GM06990 (cell line): ENCODE measurements at places on chromosomes 1 and 21.

DNA sequence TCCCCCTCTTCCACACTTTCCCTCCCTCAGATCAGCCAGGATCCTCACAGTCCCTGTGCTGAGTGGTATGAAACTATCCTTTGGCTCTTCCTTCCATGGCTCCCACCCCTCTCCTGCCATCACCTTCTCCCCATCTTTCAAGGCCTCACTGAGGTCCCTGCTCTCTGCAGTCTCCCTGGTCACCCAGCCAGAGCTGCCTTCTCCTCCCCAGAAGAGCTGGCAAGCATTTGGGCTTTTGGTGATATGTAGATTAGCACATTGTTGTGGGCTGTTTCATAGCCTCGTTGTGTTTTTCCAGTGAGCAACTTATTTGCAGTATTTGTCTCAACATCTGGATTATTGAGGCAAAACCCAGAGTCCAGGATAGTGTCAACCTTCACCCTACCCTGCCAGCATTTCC, 2.2 kb downstream of the CSF1 start:
- DNase-seq, result no peak

DNA sequence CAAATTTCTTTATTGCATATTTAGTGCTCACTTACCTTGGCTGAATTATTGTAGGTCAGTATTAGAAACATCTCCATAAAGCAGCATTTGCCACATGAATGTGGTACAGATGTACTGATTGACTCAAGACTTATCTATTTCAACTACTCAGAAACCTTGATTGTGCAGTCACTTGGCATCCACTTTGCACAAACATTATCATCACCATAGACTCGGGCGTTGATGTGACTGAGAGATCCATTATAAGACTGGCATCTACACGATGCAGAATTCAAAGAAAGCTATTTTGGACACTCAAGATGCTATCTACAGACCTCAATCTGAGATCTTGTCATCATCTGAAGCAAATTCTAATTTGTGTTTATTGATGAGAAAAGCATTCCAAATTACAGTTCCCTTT, 102.8 kb upstream of the USP25 start:
- no peak for DNase-seq

- DNase-seq, result peak; percentile 76
Observed at GRCh38 chr1:54488779-54489626, 59.0 kb upstream of the ACOT11 start.

- DNase-seq, result peak; percentile 22
Observed at GRCh38 chr1:110262846-110263631, 52.9 kb downstream of the KCNC4 start.

- no peak for DNase-seq
Observed at GRCh38 chr1:17797478-17797877, 42.3 kb downstream of the ACTL8 start.

DNA sequence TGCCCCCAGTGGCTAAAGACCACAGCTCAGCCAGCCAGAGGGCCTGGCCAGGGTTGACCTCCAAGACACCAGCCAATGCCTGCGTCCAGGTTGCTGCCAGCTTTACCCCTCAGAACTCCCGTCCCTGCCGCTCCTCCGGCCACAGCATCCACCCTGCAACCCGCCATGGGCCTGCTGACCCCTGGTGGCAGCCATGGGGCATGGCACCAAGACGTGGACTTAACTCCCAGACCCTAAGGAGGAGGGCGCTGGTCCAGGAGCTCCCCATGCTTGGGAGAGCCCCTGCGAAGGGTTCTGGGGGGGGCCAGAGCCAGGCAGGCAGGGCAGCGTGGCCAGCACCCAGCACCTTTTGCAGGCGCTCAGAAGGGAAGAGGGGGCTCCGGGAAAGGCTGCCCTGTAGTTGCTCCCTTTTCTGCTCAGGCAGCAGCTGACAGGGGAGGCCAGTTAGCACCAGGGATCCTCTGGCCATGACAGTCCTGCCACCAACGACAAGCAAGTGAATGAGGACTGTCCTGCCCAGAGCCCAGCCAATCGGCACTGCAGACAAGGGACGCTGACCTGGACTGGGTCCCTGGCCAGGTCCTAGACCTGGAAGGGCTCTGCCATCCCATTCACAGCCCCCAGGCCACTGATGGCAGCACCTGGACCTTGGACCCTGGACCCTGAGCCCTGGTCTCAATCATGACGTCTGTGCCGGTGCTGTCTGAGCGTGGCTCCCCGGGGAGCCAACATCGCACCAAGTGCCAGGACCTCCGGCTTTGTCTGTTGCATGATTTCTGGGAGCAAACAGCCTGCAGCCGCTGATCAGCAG, 246.2 kb downstream of the NPHP4 start:
- peak; percentile 48 for DNase-seq

DNA sequence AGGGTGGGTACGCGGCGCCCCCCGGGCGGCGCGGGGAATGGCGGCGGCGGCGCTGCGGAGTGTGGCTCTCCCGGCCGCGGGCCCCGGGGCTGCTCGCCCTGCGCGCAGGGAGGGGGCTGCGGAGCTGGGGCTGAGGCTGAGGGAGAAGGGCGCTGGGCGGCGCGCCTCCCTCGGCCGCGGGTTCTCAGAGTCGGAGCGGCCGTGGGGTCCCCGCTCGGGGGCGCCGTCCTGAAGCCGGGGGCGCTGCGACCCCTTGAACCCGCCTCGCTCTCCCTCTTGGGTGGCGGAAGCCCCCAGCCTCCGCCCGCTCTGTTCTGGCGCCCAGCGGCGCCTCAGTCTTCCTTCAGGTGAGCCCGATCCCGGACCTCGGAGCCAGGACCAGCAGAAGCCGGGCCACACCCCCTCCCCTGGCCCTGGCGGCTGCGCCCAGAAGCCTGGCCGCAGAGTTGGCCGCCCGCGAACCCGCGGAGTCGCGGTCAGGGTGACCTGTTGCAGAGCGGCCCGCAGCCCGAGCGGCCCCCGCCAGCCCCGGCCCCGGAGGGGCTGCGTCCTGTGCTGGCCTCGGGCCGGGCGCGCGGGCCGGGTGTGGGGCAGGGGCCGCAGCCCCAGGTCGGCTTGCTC, 532 bp downstream of the RALGPS2 start:
- peak; percentile 26 for DNase-seq

- no peak for DNase-seq
Observed at GRCh38 chr1:167230437-167230836, 9.8 kb downstream of the POU2F1 start.

- no peak for DNase-seq
Observed at GRCh38 chr1:150152182-150152536, 2.4 kb downstream of the PLEKHO1 start.

DNA sequence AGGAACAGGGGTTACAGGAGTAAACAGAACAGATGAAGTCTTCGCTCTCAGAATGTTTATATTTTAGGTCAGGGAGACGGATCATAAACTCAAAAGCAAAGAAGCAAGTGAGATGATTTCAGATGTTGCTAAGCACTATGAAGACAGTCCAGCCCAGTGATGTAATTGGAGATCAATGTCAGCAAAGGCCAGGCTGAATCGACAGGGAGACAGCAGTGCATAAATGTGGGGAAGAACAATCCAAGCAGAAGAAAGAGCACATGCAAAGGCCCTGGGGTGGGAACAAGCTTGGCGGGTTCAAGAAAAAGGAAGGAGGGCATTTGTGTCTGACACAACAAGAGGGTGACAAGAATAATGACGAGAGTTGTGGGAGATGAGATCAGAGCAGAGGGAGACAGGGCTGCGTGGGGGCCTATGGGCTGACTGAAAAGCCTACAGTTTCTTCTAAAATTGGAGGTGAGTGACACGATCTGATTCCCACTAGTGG, 47.0 kb downstream of the TAS1R2 start:
- DNase-seq, result no peak

DNA sequence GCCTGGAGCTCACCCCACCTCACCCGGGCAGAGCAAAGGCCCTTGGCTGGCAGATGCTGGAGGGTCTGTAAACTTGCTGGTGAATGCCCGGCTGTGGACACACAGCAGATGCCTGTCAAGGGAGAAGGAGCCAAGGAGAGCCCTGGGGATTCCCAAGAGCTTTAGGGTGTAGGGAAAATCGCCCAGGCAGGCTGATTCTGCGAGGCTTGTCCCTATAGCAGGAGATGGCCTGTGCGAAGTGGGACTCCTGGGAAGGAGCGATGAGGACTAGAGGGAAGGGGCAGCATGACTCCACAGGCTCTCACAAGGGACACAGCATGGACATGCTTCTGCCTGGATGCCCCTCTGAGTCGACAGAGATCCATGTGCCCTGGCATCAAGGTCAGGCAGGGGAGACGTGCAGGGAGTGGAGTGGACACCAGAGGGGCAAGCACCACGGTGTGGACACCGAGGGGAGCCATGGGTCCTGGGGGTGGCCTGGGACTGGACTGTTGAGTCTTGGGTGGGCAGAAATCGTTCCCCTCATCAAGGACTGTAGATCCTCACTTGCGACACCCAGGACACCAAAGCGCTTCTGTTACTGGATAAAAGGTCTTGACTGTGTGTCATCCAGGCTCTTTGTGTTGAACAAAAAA, 71.4 kb upstream of the ABCG1 start:
- DNase-seq, result no peak

GRCh38 chr21:45010096-45010495, 64.3 kb upstream of the ADARB1 start:
- DNase-seq, result no peak

- no peak for DNase-seq
Observed at GRCh38 chr1:146035048-146035423, 13.5 kb upstream of the HJV start.

DNA sequence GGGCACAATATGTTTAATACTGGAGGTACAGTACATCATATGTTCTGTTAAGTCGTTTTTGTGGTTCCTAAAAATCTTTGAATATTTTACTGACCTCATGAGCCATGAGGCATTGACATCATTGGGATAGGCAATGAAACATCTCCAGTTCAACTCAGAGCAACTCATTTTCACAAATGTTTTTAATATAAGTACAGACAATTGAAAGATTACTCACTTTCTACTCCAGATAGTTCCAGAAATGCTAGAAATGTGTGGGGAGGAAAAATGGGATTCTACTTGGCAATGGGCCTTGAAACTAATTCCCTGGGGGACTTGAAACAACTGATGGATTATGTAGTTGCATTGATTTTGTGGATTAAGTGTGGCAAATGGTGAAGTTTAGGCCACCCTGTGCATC, 7.2 kb upstream of the C8B start:
- no peak for DNase-seq

DNA sequence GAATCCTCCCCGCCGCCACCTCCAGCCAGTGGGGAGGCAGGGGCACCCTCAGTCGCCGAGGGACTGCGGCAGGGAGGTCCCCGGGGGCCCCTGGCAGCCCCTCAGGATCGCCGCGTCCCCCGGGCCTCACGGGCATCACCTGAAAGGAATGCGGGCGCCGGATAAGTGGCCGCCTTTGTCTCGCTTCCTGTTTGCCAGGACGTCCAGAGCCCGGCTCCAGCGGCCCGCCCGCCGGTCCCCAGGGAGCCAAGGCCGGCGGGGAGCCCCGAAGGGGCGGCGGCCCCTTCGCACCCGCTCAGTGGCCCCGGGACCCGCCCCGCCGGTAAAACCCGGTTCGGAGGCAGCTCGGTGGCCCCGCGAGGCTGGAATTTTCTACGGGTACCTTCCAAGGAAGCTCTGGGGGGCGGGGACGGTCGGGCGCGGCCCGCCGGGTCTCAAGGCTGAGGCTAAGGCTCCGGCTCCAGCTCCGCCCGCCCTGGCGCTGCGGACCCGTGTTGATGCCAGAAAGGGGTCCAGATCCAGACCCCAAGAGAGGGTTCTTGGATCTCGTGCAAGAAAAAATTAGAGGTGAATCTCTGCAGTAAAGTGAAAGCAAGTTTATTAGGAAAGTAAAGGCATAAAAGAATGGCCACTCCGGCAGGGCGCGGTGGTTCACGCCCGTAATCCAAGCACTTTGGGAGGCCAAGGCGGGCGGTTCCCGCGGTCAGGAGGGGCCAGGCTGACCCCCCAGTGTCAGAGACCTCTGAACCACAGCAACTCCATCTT, 12.6 kb downstream of the TINAGL1 start:
- DNase-seq, result no peak

DNA sequence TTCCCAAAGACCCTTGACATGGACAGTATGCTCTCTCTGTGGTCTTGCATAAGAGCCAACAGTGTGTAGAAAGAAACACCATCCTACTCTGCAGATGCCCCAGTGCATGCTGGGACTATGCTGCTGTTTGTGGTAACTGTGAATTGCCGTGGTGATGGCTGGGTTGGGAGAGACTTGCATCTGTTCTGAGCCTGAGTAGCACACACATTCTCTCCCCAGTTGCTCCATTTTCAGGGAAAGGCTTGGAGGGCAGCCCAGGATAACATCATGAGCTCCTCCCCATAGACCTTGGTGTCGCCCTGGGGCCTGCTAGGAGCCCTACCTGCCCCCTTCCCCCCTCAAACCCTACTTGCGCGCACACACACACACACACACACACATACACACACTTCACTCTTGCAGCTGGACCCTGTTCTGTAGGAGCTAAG, 120.9 kb upstream of the IPO9 start:
- no peak for DNase-seq

DNA sequence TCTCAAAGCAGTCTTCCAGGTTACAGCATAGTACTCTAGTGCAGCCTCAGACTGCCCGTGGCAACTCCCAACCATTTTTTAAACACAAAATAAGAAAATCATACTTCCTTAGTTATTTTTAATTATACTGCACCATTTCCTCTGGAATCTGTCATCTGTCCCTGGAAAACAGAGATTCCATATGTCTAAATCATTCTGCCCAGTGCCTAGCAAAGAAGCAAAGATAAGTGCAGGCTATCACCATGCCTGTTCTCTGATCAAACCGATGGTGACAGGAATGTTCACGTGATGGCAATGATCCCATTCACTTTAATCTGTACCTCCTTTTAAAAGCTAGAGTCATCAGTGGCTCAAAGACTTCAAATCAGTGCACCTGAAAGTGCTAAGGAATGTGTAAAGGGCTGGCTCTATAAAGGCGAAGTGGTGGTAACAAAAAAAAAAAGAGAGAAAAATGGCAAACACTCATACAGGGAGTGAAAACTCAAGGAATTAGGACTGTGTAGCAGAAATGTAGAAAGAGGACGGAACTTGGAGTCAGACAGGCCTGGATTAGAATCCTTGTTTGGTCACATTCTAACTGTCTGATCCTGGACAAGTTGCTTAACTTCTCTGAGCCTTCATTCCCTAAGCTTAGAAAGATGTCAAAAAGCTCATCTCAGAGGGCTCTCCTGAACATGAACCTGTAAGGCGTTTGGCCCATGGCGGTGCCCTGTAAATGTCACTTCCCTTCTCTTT, 9.9 kb upstream of the CCN1 start:
- no peak for DNase-seq

- DNase-seq, result peak; percentile 41
Observed at GRCh38 chr1:101444381-101444780, 207.6 kb downstream of the S1PR1 start.

- no peak for DNase-seq
Observed at GRCh38 chr1:162755306-162755705, 35.2 kb upstream of the HSD17B7 start.

DNA sequence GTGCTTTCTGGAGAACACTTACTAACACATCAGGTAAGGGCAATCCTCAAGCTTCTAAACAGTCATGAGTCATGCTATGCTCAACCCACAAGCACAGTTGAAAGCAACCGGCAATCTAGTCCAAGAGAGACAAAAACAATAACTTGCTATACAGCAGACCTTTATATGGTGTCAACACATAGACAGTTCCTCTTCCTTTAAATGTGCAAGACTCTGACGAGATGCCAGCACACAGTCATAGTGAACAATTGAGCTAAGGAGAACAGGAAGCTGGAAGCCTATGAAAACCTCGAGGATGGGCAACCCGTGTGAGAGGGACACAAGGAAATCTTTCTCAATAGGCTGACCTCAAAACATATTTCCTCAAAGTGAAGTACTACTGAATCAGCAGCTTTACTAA, 5.3 kb downstream of the ADIPOR1 start:
- DNase-seq, result no peak

GRCh38 chr1:97599447-97599846, 321.4 kb downstream of the DPYD start:
- no peak for DNase-seq
